Activated CD4-positive, alpha-beta T cell treated with anti-CD3 and anti-CD28 coated beads for 36 hours (primary cell): ENCODE measurements at places on chromosomes 7 and 10.

DNA sequence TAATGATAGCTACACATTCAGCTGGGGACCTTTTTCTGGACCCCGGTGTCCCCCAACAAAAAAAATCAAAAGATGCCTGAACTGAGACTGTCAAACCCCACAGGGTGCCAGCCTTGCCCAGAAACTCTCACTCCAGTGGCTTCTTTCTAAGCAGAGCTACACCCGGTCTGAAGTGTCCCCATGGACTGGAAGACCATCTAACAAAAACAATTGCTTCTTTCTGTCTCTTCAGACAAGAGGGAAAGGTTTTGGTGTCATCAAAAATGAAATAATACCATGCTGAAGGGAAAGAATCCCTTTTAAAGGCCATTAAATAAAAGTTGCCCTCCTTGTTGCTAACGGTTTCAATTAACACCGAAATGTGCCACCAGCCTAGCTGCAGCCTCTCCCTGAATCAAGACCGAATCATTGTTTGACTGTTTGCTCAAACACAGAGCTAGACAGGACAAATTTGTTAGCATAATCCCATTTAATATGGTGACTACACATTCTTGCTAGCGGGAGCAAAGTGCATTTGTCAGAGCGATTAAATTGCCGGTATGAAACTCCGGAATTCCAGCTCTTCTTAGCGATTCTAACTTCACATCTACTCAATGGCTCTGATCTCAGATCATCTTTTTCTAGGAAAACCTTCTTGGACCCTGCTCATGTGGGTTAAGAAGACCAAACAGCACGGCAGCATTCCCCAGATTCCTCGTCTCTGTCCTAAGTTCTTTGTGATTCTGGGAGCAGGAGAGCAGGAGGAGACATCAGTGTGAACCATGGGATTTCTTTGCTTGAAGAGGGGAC lies 397.5 kb upstream of the PRKCQ start:
- DNase-seq = no peak

DNA sequence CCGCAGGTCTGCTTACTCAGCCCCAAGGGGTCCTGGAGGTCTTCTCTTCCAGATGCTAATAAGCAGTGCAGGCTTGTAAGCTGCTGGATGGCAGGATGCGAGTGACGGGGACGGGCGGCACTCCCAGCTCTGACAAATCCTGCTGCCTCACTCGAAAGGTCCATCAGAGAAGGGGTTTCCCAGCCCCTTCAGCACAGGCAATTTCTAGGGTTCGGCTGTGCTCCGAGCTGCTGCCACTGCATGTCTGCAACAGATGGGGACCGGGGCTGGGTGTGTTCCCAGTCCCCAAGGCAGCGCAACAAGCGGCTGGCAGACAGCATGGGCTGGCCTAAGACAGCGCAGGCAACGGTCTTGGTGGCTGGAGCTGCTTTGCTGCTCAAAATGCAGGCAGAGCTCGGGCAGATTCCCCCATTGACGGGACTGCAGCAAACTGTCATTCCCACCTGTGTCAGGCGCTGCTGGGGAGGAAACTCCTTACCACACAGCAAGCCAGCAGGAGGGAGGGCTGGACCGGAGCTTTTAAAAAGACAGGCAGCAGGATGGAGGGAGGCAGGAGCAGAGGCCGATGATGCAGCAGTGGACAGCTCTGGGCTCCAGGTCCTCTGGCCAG lies 62.4 kb downstream of the PRKAG2 start:
- no peak for DNase-seq

DNA sequence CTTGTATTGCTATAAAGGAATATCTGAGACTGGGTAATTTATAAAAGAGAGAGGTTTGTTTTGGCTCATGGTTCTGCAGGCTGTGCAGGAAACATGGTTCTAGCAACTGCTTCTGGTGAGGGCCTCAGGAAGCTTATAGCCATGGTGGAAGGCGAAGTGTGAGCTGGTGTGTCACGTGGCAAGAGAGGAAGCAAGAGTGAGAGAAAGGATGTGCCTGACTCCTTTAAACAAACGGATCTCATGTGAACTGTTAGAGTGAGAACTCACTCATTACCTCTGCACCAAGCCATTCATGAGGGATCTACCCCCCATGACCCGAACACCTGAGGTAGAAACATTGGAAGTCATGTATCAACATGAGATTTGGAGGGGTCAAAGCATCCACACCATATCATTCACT lies 7.7 kb upstream of the ITPRIP start:
- DNase-seq = no peak

- peak; percentile 20 for DNase-seq
Observed at GRCh38 chr7:148963583-148964482, 64.5 kb downstream of the PDIA4 start.

DNA sequence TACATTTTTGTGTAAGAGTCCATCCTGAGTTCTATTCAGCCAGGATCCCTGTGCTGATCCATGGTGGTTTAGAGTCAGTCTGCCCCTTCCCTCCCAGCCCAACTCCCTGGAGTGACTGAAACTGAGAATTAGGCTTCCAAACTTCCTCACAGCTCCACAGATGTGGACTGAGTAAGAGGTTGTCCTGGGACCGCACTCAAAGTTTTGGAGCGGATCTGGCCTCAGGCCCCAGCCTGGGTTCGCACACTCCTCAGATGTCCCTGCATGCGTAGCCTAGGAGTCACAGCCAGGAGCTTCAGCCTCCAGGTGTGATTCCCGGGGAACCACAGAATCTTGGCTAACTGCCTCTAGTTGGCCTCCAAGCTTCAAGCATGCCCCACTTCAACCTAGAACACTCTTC lies 218.1 kb downstream of the C7orf25 start:
- DNase-seq = no peak

GRCh38 chr10:43922335-43923280 lies 273.9 kb upstream of the ZNF32 start:
- no peak for DNase-seq

DNA sequence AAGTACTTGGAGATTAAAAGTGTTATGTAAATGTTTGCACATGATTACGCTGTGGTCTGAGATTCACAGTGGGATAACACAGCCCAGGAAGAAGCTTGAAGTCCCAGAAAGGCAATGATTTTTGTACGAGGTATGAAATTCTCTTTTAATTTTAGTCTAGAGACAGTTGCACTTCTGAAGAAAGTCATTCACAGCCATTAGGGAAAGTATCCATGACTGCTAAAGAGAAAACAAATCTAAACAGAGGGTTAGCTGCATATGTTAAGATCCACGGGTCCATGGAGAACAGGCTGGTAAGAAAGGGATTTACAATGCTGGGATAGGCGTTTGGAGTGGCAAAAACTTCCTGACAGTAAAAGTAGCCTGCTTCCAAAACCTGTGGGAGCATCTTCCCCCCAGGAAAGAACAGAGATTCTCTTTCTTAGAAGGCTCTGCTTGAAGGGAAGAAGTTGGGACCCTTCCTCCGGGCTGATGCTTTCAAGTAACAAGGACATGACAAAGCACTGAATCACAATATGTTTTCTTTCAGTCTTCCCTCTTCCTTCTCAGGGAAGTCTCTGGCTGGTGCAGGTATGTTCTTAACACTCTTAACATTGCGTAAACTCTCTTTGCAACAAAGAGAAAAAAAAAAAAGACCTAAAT lies 220.8 kb upstream of the CELF2 start:
- no peak for DNase-seq

DNA sequence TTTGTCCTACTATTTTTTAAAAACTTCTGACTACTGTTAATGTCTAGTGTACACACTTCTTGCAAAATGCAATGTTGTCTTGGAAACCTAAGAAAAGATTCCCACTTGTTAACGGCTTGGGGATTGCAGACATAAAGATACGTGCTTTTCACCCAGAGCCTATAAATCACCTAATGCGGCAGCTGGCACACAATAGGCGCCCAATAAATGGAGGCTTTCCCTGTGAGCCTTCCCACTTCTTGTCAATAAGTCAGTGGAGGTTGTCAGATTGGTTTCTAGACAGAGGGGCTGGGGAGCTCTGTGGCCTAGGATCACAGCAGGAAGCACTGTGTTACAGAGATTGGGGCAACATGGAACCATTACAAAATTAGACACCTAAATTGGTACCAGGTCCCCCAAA lies 74.7 kb downstream of the VSTM4 start:
- DNase-seq = no peak

- no peak for DNase-seq
Observed at GRCh38 chr7:36016648-36017047, 136.4 kb upstream of the EEPD1 start.

- no peak for DNase-seq
Observed at GRCh38 chr7:35993676-35994606, 159.1 kb upstream of the EEPD1 start.

DNA sequence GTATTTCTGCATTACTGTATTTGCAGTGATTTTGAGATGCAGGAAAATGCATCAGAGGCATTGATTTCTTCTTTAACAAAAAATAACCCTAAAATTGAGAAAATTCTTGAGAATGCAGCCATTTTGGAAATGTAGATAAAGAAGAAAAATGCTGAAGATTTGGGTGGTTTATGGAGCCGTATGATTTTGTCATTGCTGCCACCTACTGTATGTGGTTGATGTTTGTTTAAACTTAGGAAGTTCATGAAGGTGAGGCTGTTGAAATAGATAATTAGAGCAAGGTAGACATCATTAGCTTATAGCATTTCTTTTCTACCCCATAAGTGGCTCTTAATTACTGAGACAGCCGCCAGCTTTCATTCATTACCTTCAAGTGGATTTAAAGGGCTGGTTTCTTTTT lies 92.1 kb upstream of the SAMD8 start:
- DNase-seq = no peak

GRCh38 chr10:105062951-105063350 lies 421.9 kb downstream of the SORCS3 start:
- DNase-seq = no peak

- DNase-seq = no peak
Observed at GRCh38 chr7:70937424-70937823, 194.5 kb upstream of the GALNT17 start.

- DNase-seq = no peak
Observed at GRCh38 chr10:129020651-129021330, 446.2 kb upstream of the MGMT start.

DNA sequence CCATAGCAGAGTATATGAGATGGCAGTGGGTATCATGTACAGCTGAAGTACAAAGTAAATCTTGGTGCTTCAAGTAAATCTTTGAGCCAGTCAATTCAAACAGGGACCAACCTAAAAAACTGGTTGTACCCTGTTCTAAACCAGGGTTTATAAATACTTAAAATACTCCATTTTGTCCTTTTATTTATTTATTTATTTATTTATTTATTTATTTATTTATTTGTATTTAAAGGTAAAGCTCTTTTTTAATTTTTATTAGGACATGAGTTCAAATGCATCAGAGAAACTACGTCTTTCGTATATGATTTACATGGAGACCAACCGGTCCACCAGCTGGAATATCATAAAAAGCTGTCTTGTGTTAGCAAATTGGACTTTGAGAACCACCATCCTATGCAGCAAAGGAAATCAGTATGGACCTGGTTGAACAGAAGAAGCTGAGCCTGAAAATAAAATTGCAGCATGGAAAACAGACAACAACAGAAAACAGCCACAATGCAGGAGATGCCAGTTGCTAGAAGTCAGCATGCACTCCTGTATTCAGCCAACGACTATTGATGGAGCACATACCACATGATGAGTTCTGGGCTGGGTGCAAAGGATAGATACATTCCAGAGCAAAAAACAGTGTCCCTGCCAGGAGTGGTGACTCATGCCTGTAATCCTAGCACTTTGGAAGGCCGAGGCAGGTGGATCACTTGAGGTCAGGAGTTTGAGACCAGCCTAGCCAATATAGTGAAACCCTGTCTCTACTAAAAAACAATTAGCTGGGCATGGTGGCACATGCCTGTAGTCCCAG lies 60.0 kb downstream of the PLXNA4 start:
- DNase-seq = no peak

GRCh38 chr10:96259150-96259549 lies 12.2 kb downstream of the BLNK start:
- DNase-seq = no peak

GRCh38 chr7:83793558-83793957 lies 144.6 kb upstream of the SEMA3E start:
- no peak for DNase-seq

- peak; percentile 10 for DNase-seq
Observed at GRCh38 chr10:52314822-52315552, 906 bp downstream of the DKK1 start.

- DNase-seq = no peak
Observed at GRCh38 chr10:86904600-86904999, 52.8 kb downstream of the MMRN2 start.

DNA sequence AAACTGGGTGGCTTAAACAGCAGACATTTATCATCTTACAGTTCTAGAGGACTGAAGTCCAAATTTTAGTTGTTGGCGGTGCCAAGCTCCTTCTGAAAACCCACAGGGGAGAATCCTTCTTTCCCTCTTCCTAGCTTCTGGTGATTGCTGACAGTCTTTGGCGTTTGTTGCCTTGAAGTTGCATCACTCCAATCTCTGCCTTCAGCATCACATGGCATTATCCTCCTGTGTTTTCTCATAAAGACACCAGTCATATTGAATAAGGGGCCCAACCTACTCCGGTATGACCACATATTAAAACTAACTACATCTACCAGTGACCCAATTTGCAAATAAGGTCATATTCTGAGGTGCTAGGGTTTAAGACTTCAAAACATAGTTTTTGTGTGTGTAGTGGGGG lies 472.1 kb upstream of the IGFBP3 start:
- DNase-seq = no peak
